ENCODE measurements at places on chromosomes 1 and 21. TPM values are rescaled to one million over a fixed set of nuclear protein-coding genes. Genes with fewer than 3 reads are reported as not detected.

- peak; percentile 79 for DNase-seq
- H3K27me3 ChIP-seq = no peaks in the 10 kb centered on the region
- peaks cover 4% of the 10 kb centered on the region for H3K4me1 ChIP-seq
- no peaks in the 10 kb centered on the region for H3K36me3 ChIP-seq
- no peak overlapping the region for H3K4me3 ChIP-seq
- no peak overlapping the region for H3K27ac ChIP-seq
These were observed 38.0 kb upstream of the PPP2R5A start for GRCh38 chr1:212247179-212247721.

- no peak overlapping the region for H3K27ac ChIP-seq
- H3K27me3 ChIP-seq = peaks cover 35% of the 10 kb centered on the region
- H3K36me3 ChIP-seq = peaks cover 1% of the 10 kb centered on the region
- no peaks in the 10 kb centered on the region for H3K4me1 ChIP-seq
- H3K4me3 ChIP-seq = peak overlapping the region; percentile 39
These were observed 7.1 kb downstream of the HPCA start for GRCh38 chr1:32893198-32894018.

DNA sequence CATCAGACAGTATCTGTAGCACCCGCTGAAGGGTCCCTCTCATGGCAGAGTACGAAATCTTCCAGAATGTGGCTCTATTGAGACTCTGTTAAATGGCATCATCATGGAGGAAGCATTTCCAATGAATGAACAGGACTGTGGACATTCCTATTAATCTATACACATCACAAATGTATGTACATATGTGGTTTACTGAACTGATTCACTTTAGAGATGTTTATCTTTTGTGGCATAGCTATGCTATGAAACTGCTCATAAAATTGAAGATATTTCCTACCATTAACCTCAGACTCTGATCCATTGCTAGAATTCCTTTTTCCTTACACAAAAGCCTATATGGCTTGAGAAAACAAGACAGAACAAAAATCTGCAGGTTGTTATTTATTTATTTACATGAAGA, 259.6 kb upstream of the RRP15 start:
- H3K4me1 ChIP-seq = 0 out of 2 replicates have a peak, but pooled peaks cover 2% of the 10 kb centered on the region
- no peak overlapping the region for H3K27ac ChIP-seq
- peak; percentile 76 for DNase-seq

DNA sequence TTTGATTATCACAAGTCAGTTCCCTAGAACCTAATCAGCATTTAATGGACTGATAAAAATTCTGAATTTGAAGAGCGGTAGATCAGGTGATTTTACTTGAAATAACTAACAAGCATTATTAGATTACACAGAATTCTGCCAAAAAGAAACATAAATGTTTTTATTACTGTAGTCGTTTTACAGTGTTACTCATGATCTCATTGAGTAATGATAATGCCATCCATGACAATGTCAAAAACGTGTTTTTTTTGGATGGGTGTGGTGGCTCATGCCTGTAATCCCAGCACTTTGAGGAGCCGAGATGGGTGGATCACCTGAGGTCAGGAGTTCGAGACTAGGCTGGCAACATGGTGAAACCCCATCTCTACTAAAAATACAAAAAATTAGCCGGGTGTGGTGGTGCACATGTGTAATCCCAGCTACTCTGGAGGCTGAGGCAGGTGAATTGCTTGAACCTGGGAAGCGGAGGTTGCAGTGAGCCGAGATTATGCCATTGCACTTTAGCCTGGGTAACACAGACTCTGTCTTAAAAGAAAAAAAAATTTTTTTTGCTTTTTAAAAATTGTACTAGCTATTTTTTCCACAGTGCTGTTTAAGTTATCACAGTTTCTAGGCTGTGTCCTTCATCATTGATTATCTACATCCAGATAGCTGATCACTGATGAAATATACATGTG, 56.6 kb downstream of the LAMC1 start:
- H3K36me3 ChIP-seq = no peaks in the 10 kb centered on the region
- no peak for DNase-seq
- H3K4me3 ChIP-seq = no peak overlapping the region
- peaks cover 9% of the 10 kb centered on the region for H3K4me1 ChIP-seq
- H3K27me3 ChIP-seq = no peaks in the 10 kb centered on the region

GRCh38 chr1:153312570-153313186, at the start of gene PGLYRP3:
TSS of gene PGLYRP3 (minus strand) at chr1:153312952. CDS start at chr1:153310665, 2,287 bp downstream.
- H3K4me3 ChIP-seq = no peak within 1 kb of the TSS
- H3K27me3 ChIP-seq = no peaks in the 10 kb centered on the region
- no peak for DNase-seq
- H3K4me1 ChIP-seq = no peaks in the 10 kb centered on the region
- H3K36me3 ChIP-seq = no peaks in the 10 kb centered on the region
- H3K27ac ChIP-seq = no peak within 1 kb of the TSS

FMO5 gene
- total RNA-seq = 0.83 TPM

DNA sequence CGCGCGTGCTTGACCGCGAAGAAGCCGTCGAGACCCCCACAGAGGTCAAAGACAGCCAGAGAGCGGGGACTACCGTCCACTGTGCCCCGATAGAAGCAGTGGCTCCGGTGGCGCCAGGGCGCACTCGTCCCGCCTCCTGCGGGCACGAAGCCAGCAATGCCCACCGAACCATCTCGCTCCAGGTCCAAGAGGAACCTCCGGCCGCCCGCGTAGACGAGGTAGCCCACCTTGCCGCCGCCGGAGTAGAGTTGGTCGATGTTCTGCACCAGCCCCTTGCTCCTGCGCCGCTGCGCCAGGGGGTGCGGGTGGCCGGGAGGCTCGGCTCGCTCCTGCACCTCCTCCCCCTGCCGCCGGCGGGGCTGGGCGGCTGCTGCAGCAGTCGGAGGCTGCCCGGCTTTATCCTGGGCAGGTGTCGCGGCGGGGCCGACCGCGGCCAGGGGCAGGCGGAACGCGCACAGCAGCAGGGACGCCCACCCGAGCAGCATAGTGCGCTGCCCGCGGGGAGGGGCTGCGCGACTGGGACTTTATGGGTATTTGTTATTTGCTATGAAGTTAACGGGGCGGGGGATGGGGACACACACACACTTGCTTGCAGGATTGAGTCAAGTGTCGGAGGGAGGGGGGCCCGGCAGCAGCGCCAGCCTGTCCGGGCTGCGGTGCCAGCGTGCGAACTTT, 844 bp downstream of the ADAMTS5 start:
- H3K36me3 ChIP-seq = peaks cover 3% of the 10 kb centered on the region
- H3K4me1 ChIP-seq = no peaks in the 10 kb centered on the region
- peak overlapping the region; percentile 8 for H3K27ac ChIP-seq
- no peaks in the 10 kb centered on the region for H3K27me3 ChIP-seq

GRCh38 chr1:160058087-160058486, 11.9 kb downstream of the KCNJ10 start:
- no peak for DNase-seq
- H3K27me3 ChIP-seq = peaks cover 62% of the 10 kb centered on the region
- H3K4me3 ChIP-seq = no peak overlapping the region
- no peaks in the 10 kb centered on the region for H3K36me3 ChIP-seq

- no peaks in the 10 kb centered on the region for H3K36me3 ChIP-seq
- H3K27me3 ChIP-seq = no peaks in the 10 kb centered on the region
- H3K4me3 ChIP-seq = no peak overlapping the region
- H3K27ac ChIP-seq = no peak overlapping the region
- DNase-seq = no peak
These were observed 31.9 kb upstream of the RXRG start for GRCh38 chr1:165476776-165477175.

- H3K4me3 ChIP-seq = no peak overlapping the region
- H3K27ac ChIP-seq = no peak overlapping the region
- H3K4me1 ChIP-seq = no peaks in the 10 kb centered on the region
- DNase-seq = peak; percentile 18
- H3K27me3 ChIP-seq = no peaks in the 10 kb centered on the region
These were observed 357.8 kb upstream of the SGIP1 start for GRCh38 chr1:66176012-66176715.

- no peak for DNase-seq
- H3K27me3 ChIP-seq = no peaks in the 10 kb centered on the region
- no peak overlapping the region for H3K4me3 ChIP-seq
These were observed 709.8 kb downstream of the LTN1 start for GRCh38 chr21:28282833-28283232.

MCOLN2 gene
- 1.1 TPM for total RNA-seq

FAAH gene
- total RNA-seq = not detected

GRCh38 chr1:30929944-30930525, 21.5 kb upstream of the SDC3 start:
- DNase-seq = no peak
- peaks cover 8% of the 10 kb centered on the region for H3K4me1 ChIP-seq
- H3K4me3 ChIP-seq = no peak overlapping the region
- H3K27ac ChIP-seq = no peak overlapping the region
